ENCODE measurements at places on chromosomes 4 and X. TPM values are rescaled to one million over a fixed set of nuclear protein-coding genes. Genes with fewer than 3 reads are reported as not detected.

Gene JADE3
- 14.0 TPM for total RNA-seq

Gene SLC10A4
- not detected for total RNA-seq

Gene NALF2
- total RNA-seq, result not detected

Gene ANXA3
- total RNA-seq, result 0.97 TPM

Gene ANOS1
- total RNA-seq, result 0.08 TPM

Gene PDLIM3
- total RNA-seq, result 2.8 TPM

Gene SCML2
- 3.4 TPM for total RNA-seq

Gene SYTL5
- 2.5 TPM for total RNA-seq

Gene ADAM29
- not detected for total RNA-seq

Gene CFAP99
- total RNA-seq, result not detected

Gene PPP1R2C
- total RNA-seq, result not detected

Gene PAGE4
- not detected for total RNA-seq

Gene SHISA3
- 3.9 TPM for total RNA-seq

Gene MAGEB1
- not detected for total RNA-seq

Gene RASSF6
- total RNA-seq, result not detected

Gene MAP7D2
- 0.10 TPM for total RNA-seq

Gene PAK3
- total RNA-seq, result not detected

Data from osteocyte (in vitro differentiated cells).